AG20443 (cell line): ENCODE measurements at places on chromosomes 5 and 9.

- peak; percentile 93 for DNase-seq
Observed at GRCh38 chr9:16794871-16795639, 75.4 kb downstream of the BNC2 start.

DNA sequence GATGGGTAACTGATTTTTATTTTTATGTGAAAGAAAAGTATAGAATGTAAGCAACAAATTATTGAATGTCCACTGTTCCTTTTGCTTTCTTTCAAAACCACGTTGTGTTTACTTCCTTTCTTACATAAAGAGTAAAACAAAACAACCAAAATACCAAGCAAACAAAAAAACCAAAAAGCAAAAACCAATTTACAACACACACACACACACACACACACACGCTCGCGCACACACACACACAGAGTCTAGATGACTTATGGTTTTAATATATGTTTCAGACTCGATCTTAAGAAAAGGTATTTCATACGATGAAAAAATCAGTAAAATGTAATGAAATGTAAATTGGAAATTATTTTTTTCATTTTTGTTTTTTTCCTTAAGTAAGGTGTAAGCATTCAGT is 80.3 kb downstream of the ADGRV1 start:
- no peak for DNase-seq

GRCh38 chr5:149459891-149460290 is 80.8 kb upstream of the IL17B start:
- no peak for DNase-seq

DNA sequence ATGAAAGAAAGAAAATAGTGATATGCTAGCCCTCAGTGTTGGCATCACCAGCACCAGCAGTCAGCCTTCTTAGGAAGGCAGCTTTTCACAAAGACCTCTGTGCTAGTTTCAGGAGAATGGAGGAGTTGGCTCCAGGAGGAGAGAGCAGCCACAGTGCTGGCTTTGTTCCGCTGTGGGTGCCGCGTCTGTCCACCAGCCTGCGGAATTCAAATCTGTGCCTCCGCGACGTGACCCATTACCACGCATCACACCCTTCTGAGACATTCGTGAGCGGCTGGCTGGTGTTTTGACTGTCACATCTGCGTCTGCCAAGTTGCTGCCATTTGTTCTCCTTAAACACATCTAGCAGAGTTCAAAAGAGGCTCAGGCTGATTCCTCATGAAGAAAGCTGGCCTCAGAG is 34.4 kb downstream of the SNX18 start:
- DNase-seq: no peak

DNA sequence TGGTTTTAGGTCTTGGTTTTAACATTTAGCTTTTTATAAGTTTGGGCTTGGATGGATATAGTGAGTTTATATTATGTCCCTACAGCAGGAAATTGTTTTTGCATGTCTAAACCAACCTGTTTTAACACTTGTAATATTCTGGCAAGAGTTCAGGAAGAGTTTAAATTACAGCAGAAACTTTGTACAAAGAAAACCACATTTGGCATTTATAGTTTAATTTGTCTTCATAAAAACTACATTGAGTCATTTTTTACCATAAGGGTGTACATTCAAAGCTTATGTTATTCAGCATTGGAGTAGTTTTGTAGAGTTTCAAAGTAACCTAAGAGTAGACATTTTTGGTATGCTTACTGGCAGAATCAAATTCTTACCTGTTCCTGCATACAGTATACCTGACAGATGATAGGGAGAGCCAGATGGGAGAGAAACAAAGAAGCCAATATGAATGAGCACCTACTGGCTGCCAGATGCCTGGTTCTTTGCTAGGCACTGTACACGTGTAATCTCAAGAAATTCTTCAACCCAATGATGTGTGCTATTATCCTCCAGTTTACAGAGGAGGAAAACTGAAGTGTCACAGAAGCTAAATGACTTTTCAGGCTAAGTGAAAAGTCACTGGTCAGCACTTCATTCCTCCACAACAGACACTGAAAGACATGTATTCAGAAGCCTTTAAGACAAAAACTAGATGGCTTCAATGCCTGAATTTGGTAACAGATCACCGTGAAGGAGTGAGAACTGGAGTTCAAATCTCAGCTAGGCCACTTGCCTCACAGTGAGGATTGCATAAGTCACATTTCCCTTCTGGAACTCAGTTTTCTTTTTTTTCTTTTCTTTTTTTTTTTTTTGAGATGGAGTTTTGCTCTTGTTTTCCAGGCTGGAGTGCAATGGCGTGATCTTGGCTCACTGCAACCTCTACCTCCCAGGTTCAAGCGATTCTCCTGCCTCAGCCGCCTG is 25.9 kb upstream of the ECM2 start:
- DNase-seq: peak; percentile 22

DNA sequence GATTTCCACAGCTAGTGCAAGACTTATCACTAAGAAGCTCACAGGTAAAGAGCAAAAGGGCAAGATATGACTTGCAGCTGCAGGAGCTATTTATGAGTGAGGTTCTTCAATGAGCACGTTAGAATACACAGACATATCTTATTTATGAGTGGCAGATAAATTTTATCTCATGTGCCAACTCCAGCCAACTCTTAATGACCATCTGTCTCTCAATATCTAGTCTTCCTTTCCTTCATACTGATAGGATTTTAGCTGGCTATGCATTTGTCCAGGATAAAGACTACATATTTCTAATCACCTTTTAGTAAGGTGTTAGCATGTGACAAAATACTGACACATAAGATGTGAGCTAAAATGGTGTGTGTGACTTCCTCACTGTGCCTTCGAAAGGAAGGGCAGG is 304.5 kb downstream of the TRPM3 start:
- no peak for DNase-seq

- no peak for DNase-seq
Observed at GRCh38 chr5:176873541-176874172, 25.5 kb downstream of the HK3 start.

- peak; percentile 37 for DNase-seq
Observed at GRCh38 chr9:79233542-79233941, 338.2 kb upstream of the TLE4 start.

- DNase-seq: peak; percentile 10
Observed at GRCh38 chr9:87683751-87684626, 41.9 kb upstream of the CTSL start.

DNA sequence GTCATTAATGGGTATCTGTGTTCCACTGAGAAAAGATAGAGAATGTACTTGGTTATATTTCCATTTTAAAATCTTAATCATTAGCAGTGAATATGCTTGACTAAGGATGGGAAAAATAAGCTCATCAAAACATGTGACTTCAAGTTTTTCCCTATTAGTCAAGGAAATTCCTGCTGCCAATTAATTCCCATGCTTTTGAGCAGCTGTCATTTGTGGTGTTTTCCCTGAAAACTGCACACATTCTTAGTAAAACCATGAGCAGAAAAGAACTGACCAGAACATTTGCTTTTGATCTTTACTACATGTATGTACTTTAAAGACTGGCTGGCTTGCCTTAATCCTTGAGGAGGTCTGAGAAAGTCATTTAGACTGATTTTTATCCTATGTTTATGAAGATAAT is 75.2 kb downstream of the AOPEP start:
- DNase-seq: no peak

DNA sequence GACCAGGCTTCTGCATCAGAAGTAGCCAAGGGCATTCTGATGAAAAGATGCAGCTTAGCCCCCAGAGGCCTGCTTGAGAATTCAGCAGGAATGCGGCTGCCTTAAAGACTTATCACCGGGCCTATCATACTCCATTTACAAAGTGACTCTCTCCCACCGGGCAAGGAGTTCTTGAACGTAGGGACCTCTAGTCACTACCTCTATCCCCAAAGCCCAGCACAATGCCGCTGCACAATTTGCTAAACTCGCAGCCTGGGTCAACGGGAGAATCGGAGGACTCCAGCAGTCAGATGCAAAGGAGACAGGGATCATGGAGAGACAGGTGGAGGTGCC is 661 bp downstream of the PDCL start:
- DNase-seq: peak; percentile 48

- no peak for DNase-seq
Observed at GRCh38 chr5:124287813-124288212, 458.6 kb downstream of the ZNF608 start.

GRCh38 chr5:116442095-116442534 is 132.5 kb downstream of the SEMA6A start:
- DNase-seq: no peak

DNA sequence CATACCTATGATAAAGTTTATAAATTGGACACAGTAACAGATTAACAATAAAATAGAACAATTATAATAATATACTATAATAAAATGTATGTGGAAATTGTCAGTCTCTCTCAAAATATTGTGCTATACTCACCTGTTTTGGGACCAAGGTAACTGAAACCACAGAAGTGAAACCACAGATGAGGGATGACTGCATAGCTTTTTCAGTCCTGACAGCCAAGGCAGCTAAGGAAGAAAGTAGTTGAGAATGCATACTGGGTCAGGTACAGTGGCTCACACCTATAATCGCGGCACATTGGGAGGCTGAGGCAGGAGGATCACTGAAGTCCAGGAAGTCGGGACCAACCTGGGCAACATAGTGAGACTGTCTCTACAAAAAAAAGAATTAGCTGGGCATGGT is 8.9 kb downstream of the SRP19 start:
- DNase-seq: no peak

DNA sequence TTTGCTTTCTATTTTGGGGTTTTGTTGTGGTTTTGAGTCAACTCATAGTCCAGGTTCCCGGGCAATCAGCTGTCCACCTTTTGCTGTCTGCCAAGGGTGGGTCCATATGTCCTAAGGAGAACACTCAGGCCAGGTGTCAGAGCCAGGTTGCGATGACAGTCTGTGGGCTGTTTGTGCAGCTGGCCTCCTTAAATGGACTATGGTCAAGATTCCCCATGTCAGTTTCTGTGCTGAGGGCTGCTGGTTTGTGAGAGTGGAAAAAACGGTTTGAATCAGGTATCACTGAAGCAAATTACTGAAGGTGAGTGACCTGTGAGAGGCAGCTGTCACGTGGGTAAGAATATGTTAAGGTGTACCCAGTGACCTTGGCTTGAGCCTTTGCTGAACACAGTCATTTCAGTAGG is 33.0 kb downstream of the SNX30 start:
- no peak for DNase-seq

- DNase-seq: no peak
Observed at GRCh38 chr9:98504298-98505282, 204.1 kb downstream of the GABBR2 start.

DNA sequence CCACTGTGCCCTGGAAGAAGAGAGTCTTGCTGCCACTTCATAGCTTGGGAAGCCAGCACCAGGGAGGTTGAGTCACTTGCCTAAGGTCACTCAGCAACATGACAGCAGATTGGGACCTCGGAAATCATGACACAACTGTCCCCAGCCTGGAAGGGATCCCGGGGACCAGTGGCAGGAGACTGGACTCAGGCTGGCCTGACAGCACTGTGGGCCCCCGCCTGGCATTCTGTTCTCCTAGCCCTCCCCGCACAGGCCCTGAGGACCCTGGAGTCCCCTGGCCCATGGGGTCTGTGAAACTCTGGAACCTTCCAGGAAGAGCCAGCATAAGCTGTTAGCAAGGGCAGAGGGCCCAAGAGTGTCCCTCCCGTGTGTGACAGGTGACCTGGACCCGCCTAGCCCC is 64.9 kb downstream of the COL5A1 start:
- no peak for DNase-seq

- no peak for DNase-seq
Observed at GRCh38 chr9:82761027-82761426, 301.9 kb downstream of the RASEF start.

DNA sequence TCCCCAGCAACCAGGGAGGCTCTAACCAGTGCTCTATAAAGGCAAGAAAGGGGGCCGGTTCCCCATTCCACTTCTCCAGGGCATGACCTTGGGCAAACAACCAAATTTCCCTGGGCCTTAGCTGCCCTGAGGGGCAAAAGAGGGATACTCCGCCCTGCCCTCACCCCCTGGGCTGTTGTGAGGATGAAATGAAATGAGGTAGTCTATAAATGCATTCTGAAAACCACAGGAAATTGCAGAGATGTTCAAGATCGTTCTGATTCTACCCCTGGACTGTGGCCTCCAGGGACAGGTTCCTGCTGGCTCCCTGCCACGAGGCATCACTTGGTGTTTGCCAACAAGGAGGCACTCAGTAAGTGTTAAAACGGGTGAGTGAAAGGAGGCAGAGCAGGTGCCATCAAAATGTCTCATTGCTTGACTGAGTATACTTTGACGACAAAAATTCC is 5.7 kb downstream of the RAPGEF1 start:
- DNase-seq: no peak

DNA sequence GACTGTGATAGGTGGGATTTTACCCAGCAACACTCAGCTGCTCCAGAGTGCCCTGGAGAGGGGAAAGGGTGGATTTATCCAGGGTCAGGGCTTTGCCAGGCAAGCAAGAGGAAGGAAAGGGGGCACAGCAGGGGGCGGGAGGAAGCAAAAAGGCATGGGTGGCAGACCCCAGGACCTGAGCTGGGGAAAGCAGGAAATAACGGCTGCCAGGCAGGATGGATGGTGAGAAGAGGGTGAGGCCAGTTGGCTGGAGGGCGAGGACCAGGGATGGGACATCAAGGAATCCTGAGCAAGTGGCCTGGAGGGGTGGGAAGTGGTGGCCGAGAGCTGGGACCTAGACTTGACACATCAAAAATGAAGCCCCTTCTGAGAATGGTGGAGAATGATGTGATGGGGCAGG is 64.2 kb downstream of the DUSP1 start:
- no peak for DNase-seq

GRCh38 chr5:106525438-106525837 is 1145.3 kb downstream of the EFNA5 start:
- DNase-seq: no peak

DNA sequence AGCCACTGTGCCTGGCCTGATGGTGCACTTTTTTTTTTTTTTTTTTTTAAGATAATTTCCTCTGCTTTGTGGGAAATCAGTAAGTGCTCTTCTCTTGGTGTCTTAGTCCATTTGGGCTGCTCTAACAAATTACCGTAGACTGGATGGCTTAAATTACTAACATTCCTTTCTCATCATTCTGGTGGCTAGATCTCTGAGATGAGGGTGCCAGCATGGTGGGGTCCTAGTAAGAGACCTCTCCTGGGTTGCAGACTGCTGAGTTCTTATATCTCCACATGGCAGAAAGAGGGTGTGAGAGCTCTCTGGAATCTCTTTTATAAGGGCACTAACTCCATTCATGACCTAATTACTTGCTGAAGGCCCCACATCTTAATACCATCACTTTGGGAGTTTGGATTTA is 133.9 kb upstream of the ANKRD55 start:
- DNase-seq: no peak

- DNase-seq: no peak
Observed at GRCh38 chr9:37966412-37967013, 62.6 kb upstream of the SLC25A51 start.

- no peak for DNase-seq
Observed at GRCh38 chr5:62974623-62975022, 396.0 kb downstream of the LRRC70 start.

DNA sequence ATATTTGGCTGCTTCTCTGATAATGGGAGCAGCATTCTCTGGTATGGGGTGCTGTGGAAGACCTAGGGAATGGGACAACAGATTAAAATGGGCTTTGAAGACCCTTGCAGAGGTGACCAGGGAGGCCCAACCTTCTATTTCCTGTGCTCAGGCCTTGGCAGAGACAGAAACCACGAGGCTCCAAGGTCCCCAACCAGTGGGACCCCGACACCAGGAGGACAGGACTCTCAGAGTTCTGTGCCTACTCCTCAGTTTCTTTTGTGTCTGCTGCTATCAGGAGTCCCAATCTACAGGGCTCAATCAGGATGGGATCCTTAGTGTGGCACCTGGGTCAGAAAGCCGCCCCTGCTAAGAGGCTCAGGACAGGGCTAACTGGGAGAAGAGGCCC is 29.3 kb downstream of the CSF2 start:
- no peak for DNase-seq
